ENCODE measurements at places on chromosomes 5 and 9.

- no peak for DNase-seq
These were observed 86.9 kb downstream of the PTCD2 start for GRCh38 chr5:72407078-72407477.

DNA sequence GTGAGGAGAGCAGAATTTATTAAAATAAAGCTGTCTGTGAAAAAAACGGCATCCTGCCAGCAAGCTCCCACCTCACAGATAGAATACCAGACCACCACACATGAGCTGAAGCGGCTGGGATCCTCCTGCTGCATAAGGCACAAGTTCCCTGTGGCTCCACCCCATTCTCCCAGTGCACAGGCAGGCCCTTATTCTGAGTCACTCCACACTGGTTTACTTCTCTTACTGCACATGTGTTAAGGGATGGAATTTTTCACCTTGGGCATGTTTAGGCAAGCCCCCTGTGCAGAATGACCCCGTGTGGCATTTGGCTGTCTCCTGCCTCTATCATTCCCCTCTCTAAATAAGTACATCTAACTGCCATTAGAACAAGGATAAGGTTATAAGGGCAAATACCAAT lies 115.0 kb upstream of the ELAVL2 start:
- DNase-seq, result no peak

DNA sequence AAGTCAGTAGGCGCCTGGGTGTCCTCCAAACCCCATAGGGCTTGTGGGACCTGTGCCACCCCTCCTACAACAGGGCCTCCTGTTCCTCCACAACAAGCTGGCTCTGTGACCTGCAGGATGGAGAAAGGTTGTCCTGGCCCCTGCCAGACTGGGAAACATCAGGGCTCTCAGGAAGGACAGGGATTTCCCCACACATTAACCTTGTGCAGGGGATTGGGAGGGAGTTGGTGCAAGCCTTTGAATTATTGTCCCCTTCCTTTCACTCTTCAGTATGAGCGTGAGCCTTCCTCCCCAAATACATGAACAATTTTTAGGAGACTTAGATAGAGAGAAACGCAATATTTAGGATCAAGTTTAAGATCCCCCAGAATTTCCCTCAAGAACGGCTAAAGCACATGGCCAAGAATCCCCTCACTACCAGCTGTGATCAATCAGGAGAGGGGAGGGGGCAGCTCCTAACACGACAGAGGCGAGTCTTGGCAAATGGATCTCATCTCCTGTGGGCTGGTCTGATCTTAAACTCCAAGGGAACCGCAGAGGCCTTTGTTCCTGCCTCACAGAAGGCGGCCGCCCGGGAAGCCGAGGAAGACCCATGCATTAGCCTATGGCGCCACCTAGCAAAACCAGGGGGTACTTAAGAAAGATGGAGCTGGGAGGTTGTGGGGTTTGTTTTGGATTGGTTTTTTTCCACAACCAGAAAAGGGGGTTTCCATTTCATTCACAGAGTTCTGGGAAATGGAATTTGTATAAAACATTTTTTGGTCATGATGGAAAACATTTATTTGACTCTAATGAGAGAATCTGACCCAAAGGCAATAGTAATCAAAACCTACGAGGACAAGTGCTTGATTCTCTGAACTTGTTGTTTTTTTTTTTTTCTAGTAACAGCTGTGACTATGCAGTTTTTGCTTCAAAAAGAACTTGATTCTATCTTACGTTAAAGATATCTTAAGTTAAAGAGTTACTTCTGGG lies 36.1 kb upstream of the OSMR start:
- DNase-seq, result peak; percentile 36

GRCh38 chr5:158115468-158115867 lies 256.5 kb upstream of the CLINT1 start:
- no peak for DNase-seq

GRCh38 chr5:53361708-53362107 lies 118.7 kb upstream of the FST start:
- DNase-seq, result no peak

DNA sequence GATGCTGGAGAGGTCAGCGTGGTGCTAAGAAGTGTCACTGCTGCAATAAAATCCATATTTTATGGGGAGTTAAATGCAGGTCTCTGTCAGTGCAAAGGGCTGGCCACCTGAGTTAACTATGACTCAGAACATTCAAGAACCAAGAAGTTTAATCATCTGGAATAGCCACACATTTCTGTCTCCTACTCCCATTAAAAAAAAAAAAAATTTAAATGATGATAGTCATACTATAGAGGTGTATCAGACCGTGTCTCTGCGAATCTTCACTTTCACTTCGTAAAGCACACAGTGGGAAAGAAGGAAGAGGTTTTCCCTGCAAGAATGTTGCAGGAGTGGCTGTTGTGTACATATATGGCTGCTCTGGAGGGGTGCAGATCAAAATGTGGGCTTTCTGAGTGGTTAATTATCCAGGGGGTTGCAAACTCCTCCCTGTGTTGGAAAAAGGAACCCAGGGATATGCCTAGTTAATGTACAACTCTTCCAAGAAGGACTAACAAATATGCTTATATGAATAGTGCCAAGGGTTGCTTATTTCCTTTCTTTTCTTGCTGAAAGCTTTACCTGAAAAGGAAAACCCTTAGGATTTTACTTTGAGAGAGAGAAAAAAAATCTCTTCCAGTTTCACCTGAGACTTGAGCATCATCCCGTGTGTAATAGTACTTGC lies 1.5 kb downstream of the CDH6 start:
- DNase-seq, result no peak

- no peak for DNase-seq
These were observed 134.5 kb downstream of the MED10 start for GRCh38 chr5:6243706-6244338.

DNA sequence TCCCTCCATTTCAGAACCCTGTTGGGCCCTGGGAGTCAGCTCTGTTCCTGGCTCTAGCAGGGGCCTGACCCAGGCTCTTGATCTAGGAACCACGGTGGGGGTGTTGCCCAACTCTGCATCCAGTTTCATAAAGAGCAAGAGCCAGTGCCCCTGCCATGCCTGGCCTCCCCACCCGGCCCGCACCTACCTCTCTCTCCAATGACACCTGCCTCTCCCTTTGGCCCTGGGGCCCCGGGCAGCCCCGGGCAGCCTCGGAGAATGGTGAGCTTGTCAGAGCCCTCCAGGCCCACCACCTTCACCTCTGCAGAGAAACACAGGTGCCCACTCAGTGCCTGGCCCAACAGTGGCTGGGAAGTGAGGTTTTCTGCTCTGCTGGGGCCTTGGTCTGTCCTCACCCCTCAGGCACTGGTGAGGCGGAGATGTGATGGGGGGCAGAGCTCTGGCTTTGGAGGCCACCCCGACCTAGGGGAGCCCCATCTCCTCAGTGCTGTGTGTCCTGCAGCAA lies 1.5 kb downstream of the FCN1 start:
- no peak for DNase-seq

GRCh38 chr5:115435065-115435777 lies 109.4 kb downstream of the FEM1C start:
- DNase-seq, result no peak

- peak; percentile 10 for DNase-seq
These were observed at the start of gene CMBL for GRCh38 chr5:10307206-10308148. TSS of gene CMBL (minus strand) at chr5:10307902. CDS start at chr5:10290762, 17,140 bp downstream.

GRCh38 chr9:88926781-88927505 lies 64.3 kb upstream of the S1PR3 start:
- no peak for DNase-seq

GRCh38 chr5:60436518-60436917 lies 263.4 kb downstream of the DEPDC1B start:
- DNase-seq, result no peak

GRCh38 chr5:119274767-119275130 lies 81.1 kb upstream of the TNFAIP8 start:
- DNase-seq, result no peak

- DNase-seq, result no peak
These were observed 143.7 kb upstream of the PCA3 start for GRCh38 chr9:76620581-76620980.

DNA sequence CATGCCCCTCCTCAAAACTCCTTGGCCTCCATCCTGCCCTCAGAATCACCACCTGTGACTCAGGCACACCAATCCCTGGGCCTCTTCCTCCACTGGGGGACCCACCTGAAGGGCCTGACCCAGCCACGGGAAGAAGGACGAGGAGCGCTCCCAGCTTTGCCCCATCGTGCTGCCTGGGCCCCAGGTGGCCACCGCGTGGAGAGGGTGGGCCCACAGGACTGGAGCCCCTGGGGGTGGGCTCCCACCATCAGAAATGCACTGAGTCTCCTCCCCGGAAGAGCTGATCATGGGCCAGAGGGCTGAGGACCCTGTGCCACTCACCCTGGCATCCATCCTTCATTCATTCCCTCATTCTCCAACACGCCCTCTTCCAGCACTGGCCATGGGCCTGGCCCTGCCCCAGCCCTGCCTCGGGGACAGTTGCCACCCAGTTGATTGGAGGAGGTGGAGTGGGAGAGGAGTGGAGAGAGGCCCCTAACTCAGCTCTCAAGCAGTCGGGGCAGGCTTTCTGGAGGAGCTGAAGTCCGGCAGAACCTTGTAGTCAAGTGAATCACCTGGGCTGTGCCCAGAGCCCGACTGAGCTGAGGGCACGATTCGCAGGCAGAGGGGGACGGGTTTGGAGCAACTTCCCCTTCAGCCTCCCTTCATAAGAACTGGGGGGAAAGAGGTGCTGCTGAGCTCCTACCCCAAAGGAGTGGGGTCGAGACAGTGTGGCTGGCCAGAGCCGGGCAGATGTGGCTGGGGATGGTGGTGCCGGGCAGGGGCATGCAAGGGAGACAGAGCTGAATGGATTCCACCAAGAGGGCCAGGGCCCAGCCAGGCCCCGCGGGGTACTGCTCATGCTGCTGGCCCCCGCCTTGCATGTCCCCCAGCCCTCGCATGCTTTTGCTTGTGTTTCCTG lies 29.6 kb downstream of the DNM1 start:
- DNase-seq, result no peak

- DNase-seq, result no peak
These were observed 18.7 kb upstream of the GRPEL2 start for GRCh38 chr5:149326611-149327010.

DNA sequence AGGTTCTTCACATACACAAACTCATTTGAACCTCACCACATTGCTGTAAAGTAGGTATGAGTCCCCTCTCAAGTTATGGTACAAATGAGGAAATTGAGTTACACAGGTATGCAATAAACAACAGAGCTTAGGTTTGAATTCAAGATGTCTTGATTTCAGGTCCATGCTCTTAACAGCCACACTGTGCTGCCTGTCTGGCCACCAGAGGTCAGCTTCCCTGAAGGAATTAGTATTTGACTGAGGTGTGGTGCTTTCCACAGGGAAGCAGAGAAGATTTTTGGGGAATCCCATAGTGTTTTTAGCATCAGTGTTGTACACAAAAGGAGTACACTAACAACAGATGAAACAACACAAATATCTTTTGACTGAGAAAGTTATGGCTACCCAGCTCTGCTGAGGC lies 94.4 kb upstream of the ITGA1 start:
- peak; percentile 8 for DNase-seq

GRCh38 chr9:127445851-127446712 lies 5.1 kb downstream of the RPL12 start:
- peak; percentile 15 for DNase-seq

DNA sequence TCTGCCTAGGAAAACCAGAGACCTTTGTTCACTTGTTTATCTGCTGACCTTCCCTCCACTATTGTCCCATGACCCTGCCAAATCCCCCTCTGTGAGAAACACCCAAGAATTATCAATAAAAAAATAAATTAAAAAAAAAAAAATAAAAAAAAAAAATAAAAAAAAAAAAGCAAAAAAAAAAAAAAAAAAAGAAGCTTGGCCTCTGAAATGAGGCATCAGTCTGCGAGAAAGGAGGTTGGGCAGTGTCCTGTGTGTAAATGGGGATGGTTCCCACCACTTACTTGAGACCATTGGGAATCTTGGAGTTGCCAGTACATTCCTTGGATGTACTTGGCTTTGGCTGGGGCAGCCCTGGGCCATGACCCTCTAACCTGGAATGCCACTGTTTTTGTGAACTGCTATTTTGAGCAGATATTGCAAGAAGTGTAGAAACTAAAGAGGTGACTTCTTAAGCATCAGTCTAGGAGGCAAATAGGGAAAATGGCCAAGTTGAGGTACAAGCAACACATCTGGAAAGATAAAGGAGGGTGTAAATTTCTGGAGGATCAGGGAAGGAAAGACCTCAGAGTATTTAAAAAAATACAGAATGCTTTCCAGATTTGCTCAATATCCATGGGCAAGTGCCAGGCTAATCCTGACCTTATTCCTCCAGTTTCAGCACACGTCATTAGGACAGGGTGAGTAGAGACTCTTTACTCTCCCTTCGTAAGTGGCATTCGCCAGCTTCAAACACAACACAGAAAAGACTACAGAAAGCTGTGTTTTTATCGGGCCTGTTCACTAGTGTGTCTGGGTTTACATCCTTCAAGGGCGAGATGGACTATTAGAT lies 58.1 kb downstream of the HSPA4 start:
- DNase-seq, result no peak

DNA sequence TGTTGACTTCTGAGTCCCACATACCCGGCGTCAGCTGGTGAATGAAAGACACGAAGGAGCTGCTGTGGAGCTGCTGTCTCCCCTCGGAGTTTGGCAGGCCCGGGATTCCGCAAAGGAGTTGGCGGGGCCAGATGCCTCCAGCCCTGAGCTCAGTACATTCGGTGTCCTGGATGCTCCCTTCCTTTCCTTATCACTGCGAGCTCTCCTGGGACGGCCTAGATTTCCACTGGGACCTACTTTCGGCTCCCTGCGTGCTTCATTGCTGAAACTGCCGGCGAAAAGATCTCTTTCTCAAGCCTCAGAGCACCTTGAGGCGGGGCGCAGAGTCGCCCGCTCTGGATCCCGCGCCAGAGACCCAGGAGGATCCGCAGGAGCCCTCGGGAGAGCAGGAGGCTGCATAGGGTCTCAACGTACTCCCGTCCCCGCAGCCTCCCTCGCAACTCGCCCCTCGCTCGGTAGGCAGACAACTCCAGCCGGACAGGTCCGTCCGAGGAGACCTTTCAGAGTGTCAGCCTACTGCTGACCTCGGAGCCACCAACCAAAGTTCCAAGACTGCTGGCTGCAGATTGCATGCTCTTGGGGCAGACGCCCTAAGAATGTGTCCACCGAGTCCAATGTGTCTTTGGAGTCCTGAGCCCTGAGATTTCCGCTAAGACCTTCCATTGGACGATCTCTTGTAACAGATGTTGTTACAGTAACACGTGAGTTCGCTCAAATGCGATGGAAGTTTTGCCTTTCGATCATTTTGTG lies 6.1 kb downstream of the ANXA2R start:
- no peak for DNase-seq

DNA sequence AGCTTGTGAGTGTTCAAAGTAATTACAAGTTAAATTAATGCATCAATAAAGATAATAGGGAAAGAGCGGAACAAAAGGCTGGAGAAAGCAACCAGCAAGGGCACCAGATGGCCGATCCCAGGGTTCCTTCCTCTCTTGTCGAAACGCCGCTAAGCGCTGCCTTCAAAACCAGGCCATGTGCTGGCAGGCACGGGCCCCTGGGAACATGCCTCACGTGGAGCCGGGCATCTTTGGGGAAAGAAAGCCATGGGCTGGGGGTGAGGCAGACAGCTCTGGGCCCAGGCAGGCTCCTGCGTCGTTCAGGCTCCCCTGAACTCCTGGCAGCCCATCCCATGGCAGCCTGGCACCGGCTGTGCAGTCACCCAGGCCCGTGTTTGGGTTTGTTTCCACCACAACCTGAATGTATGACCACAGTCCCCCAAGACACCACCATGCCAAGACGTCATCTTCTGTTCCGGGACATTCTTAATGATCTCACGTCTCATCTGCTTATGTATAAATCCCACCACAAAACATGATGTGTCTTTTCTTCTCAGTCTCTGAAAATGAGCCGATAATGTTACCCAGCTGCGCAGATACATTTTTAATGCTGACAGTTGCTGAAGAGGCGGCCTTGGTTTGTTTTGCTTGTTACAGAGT lies 110.4 kb upstream of the SARDH start:
- no peak for DNase-seq

- no peak for DNase-seq
These were observed 129.3 kb downstream of the KDM4C start for GRCh38 chr9:6887051-6887450.

- no peak for DNase-seq
These were observed 40.5 kb upstream of the LPCAT1 start for GRCh38 chr5:1564182-1564748.

Measured in stimulated activated CD4-positive, alpha-beta T cell treated with anti-CD3 and anti-CD28 coated beads, Interleukin-12 subunit alpha, Interleukin-12 subunit beta, amount 100 ng/mL, for 4 hours (primary cell).